Purkinje cell (primary cell): ENCODE measurements at places on chromosomes 5 and 9. TPM values are rescaled to one million over a fixed set of nuclear protein-coding genes. Genes with fewer than 3 reads are reported as not detected.

CCDC112 gene
- polyA plus RNA-seq, result 9.8 and 11.7 TPM in 2 replicates

CDK7 gene
- 90.1 and 138 TPM in 2 replicates for polyA plus RNA-seq

DNAH5 gene
- 1.2 and 2.1 TPM in 2 replicates for polyA plus RNA-seq

PAPPA gene
- polyA plus RNA-seq, result 0.29 and 1.4 TPM in 2 replicates

PPP6C gene
- polyA plus RNA-seq, result 39.5 and 42.2 TPM in 2 replicates

CCNO gene
- polyA plus RNA-seq, result 1.1 and 3.0 TPM in 2 replicates

TAF11L10 gene
- polyA plus RNA-seq, result not detected in 2 replicates

LTC4S gene
- not detected in 2 replicates for polyA plus RNA-seq

SH3RF2 gene
- not detected in 2 replicates for polyA plus RNA-seq
